Neural crest cell (in vitro differentiated cells): ENCODE measurements at places on chromosomes 11 and 22.

- no peak for DNase-seq
These were observed 789.9 kb downstream of the BRD1 start for GRCh38 chr22:49037701-49038245.

- DNase-seq, result no peak
These were observed 386.9 kb downstream of the ETS1 start for GRCh38 chr11:128200467-128200866.

- DNase-seq, result no peak
These were observed 316.1 kb upstream of the B3GAT1 start for GRCh38 chr11:134728186-134728585.

- no peak for DNase-seq
These were observed 309.5 kb upstream of the ANO5 start for GRCh38 chr11:21883354-21883753.

- no peak for DNase-seq
These were observed 3.9 kb downstream of the TMEM134 start for GRCh38 chr11:67465189-67465510.

DNA sequence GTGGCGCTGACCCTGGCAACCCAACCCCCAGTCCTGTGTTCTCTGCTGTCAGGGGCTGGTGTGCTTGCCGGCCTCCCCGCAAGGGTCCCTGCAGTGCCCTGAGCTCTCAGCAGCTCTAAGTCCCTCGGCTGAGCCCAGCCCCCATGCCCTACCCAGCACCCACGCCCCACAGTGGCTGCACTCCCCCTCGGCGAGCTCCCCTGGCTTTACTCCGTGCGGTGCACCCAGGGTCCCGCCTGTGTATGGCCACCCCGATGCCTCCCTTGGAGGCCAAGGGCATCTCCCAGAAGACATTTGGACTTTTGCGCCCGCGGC lies 72.5 kb upstream of the SHISAL1 start:
- no peak for DNase-seq
